ENCODE measurements at places on chromosomes 3 and 15.

- peak; percentile 55 for DNase-seq
Measured at GRCh38 chr3:53350652-53351051, 3.3 kb upstream of the DCP1A start.

GRCh38 chr3:143584474-143584873 lies 263.8 kb downstream of the SLC9A9 start:
- DNase-seq, result no peak

- peak; percentile 13 for DNase-seq
Measured at GRCh38 chr3:171187706-171188290, 161.3 kb upstream of the SLC2A2 start.

DNA sequence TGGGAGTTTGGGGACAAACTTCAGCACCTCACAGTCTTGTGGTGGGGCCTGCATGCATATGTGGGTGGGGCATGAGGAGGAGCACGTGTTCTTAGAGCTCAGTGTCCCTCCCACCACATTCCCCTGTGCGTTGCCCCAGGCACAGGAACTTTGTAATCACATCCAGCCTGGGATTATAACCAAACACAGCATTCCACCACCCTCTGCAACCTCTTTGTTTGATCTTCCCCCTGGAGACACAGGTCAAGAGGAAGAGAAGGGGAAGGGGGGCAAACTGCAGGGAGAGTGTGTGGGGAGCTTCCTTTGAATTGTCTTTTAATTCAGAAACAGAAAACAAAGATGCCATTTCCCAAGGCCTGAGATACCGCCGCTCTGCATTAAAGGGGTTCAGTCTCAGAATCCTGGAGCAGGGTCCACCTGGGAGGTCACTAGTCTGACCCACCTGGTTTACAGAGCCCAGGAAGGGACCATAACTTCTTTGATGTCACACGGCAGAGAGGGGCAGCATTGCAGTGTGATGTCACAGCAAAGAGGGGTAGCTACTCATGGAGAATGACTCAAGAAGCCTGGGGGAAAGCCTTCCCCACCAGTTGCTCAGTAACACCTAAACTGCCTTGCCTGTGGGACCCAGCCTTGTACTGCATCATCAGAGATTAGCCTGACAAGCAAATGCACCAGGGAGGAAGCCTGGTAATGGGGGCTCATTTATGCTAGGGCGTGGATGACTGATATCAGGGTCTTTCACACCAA lies 106.3 kb upstream of the RNU6-1 start:
- DNase-seq, result no peak

DNA sequence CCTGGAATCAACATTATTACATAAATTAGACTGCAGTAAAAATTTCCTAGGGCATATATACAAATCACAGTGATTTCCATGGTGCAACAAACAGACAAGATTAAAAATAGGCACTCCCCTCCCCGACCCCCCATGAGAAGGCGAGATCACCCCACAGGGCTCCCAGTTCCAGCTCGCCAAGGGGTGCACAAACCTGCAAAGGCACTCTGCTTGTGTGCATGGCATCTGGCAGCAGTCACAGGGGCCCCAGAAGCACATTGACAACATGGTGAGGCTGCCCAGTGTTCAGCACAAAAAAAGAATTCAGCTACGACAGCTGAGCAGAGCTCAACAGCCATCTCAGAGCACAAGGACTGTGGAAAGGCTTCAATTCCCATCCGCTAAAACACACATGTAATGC lies 19.2 kb upstream of the CERS3 start:
- no peak for DNase-seq

DNA sequence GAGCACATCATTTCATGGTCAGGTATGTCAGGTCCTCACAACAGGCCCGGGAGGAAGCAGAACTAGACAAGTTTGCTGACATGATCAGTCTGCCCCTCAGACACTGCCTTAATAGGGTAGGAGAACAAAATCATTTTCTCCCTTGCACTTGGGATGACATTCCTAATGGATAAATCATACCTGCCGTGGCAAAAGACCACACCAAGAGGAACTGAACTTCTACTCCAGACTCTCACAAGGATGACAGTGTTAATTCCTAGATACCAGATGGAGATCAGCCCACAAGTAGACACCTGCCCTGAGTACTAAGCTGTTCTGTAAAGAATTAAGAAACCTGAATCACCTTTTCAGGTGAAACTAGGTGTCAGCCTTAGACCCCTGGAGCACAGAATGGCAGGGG lies 19.5 kb downstream of the SIAH2 start:
- no peak for DNase-seq

GRCh38 chr3:37031096-37031682 lies 37.9 kb downstream of the MLH1 start:
- no peak for DNase-seq

DNA sequence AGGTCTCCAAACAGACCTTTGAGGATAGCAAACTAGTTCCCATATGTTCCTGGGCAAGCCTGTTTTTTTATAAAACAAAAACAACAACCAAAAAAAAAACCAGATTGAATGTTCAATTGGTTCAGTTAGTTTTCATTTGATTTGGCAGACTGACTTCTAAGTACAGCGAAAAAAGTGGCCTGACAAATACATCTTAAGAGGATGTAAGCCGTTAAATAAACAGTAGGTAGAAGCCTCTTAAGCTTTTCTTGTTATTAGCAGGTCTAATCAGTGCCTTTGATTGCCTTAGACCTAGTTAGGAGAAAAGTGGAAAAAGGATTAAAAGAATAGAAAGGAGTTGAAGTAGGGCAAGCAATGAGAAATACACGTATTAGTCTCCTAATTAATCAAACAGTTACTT lies 13.2 kb downstream of the TSC22D2 start:
- no peak for DNase-seq

- DNase-seq, result no peak
Measured at GRCh38 chr3:183690402-183690995, 7.1 kb upstream of the YEATS2 start.

All from CD14-positive monocyte (primary cell).